ENCODE measurements at places on chromosomes 7 and 10.

- DNase-seq = no peak
Measured at GRCh38 chr10:3261921-3262320, 89.3 kb upstream of the PITRM1 start.

- DNase-seq = no peak
Measured at GRCh38 chr10:126569513-126570244, 100.8 kb downstream of the C10orf90 start.

- no peak for DNase-seq
Measured at GRCh38 chr10:79254333-79255006, 92.8 kb upstream of the PPIF start.

GRCh38 chr7:108037140-108037539 is 34.2 kb upstream of the LAMB1 start:
- no peak for DNase-seq

GRCh38 chr7:97835296-97836138 is 36.7 kb downstream of the ASNS start:
- DNase-seq = peak; percentile 38

DNA sequence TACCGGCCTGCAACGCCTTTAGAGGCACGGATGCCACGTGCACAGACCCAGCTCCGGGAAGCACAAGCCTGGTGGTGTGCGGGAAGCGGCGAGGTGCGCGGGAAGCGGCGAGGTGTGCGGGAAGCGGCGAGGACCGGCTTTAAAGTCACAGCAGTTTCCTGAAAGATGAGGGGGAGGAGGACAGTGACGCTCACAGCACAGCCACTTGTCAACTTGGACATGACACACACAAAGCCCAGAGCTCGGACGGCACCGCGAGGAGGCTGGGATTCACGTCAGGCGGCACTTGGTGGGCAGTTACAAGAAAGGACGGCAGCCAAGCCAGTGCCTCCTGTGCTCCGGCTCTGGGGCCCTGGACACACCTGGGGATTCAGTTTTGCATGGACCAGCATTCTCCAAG is 525.9 kb downstream of the DNAJB6 start:
- DNase-seq = no peak

DNA sequence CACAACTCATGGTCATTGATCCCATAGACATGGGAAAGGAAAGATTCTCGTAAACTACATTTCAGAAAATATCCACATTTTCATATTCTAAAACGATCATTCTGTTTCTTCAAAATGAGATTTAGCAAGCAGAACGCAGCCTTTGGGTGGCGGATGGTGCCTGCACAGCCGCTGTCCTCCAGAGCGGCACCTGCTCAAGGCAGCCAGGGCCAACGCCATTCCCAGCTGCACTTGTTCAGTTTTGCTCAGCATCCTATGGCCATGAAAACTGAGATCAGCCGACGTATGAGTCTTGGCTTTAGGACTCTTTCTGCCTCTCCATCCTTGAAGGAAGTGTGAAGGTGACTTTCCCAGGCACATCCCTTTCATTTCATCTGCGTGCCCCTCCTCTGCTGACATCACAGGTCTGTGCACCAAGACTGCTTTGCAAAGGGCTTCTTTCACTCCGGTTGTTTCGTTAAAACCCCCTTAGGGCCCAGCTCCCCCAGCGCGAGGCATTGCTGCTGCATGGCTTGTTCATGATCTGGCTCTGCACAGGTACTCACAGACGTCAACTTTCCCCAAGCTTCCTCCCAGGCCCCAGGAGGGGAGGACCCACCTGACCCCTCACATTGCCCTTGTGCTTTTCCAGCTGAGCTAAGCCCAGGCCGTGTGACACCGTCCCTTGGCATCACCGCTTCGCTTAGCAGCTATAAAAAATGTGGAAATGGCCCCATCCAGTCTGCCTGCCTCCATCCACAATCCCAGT is 37.2 kb downstream of the TCERG1L start:
- DNase-seq = no peak

DNA sequence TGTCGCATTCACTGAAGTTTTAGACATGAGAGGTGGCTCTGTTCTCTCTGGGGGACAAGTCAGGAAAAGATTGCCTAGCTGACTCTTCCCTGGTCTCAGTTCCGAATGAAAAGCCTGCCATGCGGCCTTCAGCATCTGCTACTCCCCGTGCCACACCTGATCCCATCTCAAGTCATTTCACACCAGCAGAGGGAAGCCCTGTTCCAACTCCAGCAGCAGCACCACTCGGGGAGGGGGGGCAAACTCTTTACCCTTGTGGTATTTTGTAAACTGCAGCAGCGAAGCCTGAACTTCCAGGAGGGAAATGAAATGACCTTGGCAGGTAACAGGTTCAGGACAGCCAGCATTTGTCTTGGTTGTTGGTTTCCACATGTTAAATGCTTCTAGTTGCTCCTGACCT is 13.8 kb downstream of the LRRC4 start:
- no peak for DNase-seq

DNA sequence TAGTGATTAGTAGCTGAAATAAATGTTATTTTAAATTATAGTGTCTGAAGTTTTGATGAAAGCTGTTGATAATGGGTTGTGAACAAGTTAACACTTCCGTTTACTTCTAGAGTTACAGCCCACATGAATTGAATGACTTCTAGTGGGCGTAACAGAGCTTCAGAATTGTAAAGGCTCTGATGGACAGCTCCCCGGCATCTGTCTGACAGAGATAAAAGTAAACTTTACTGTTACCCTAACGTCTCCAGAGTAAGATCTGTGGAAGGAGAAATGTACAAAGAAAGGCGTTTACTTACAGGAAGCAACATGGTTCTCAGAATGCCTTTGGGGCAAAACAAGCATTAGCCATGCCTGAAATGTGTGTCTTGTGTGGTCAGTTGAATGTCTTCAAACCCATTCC is 124.4 kb downstream of the ADARB2 start:
- DNase-seq = no peak

DNA sequence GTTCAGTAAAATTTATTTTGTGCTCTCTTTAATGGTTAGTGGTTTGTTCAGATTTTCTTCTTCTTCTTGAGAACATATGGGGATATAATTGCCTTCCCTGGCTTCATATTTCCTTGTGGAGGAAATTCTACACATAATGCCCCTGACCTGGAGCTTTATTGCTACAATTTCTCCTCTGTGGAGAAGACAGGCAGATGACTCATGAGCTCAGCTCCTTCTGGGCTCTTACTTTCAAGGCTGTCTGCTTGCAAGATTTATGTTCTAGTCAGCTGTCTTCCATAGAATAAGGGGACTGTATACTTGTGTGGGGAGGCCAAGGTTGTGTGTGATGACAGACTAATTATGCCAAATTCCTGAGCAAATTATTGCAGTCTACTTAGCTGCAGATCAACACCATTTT is 1.6 kb downstream of the LRRD1 start:
- DNase-seq = no peak

- DNase-seq = no peak
Measured at GRCh38 chr7:92730808-92731207, 105.6 kb downstream of the CDK6 start.

DNA sequence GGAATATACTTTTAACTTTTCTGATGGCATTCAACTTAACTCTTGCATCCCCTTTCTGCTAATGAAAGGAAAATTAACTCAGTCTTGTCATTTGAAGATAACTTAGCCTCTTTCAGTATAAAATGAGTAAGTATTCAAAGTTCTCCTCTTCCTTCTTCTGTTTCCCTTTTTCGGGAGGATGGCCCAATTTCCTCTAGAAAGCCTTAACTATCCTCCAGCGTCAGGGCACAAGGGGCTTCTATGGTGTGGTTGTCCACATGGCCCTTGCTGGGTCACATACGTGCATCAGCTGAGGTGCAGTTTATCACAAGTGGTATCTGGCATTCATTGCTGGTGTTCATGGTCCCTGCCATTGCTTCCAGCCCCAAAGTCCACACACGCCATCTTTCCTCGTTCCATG is 17.8 kb upstream of the GSAP start:
- no peak for DNase-seq

DNA sequence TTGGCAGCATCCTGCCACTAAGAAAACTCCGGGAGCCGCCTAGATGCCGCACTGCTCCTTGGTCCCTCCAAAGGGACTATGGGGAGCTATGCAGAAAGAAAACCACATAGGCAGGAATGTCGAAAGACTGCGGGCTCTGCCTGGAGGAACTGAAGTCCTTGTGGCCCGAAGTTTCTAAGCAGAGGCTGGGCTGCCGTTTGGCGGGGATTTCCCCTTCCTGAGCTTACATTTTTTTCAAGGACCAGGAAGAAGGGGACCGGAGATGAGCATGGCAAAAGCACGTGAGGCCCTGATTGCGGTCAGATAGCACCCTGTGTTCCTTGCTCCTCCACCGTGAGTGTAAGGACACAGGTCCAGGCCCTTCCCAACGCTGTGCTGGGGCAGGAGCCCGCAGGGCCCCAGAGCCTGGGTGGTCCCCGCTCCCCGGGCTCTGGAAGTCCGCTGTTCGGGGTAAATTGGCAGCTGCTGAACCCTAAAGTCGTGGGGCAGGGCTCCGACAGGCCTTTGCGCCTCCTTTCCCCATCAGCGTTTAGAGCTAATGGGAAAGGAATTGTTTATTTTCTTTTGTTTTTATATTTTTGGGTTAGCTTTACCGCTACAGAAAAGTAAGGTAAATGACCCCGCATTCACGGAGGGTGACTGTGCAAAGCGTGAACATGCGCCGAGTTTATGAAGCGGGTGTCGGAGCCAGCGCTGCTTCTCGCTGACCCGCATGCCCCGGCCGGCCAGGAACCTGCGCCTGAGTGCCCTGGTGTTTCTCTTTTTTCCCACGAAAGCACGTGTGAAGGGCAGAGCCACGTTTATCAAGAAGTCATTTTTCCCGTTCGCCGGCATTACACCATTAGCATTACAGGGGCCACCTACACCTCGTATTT is 356.5 kb upstream of the ZNF32 start:
- DNase-seq = no peak

GRCh38 chr10:113680190-113681111 is 739 bp downstream of the CASP7 start:
- peak; percentile 8 for DNase-seq

DNA sequence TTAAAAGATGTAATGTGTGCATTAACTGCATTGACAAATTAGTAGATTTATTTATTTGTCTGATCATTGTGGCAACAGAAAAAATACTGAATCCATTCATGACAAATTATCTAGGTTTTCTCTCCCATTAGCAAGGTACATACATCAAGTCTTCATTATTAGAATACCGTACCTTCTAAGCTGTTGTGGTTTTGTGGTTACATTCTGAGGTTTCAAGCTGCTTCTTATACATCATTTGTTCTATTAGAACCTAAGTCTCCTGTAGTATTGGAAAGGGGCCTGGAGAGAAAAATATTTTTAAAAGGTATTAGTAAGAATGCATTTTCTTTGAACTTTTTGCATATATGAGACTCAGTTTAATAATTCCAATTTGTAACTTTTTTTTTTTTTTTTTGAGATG is 26.3 kb upstream of the CACNB2 start:
- no peak for DNase-seq

DNA sequence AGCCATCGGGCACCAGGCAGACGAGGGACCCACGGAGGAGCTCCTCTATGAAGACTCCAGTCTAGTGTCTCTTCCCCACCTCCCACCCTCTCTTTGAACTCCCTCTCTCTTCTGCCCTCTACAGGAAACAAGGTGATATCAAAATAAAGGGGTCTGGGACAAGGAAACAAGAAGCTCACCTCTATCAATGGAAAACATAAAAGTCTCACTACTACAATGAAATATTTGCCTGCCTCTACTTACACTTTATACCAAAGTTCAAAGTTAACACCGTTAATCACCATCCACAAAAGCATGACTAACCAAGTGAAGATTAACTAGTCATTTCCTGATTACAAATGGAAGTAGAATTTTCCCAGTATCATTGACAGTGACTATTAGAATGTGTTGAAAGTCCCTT is 82.2 kb downstream of the PARD3 start:
- no peak for DNase-seq

- DNase-seq = no peak
Measured at GRCh38 chr7:42080841-42081586, 156.0 kb downstream of the GLI3 start.

DNA sequence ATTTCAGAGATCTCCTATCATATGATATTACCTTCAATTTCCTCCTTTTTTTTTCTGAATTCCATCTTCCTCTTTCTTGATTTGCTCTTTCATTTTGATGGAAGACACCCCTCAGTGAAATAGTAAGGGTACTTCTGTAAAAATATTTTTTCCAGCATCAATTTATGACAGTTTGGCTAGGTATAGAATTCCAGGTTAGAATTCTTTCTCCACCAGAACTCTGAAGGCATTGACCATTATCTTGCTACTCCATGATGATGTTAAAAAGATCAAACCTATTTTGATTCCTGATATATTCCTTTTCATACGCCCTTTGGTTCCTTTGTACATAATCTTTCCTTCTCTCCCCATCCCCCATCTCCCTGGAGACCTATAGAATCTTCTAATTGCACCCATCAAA is 48.4 kb downstream of the MTPAP start:
- no peak for DNase-seq

GRCh38 chr7:65554-65953 is 126.8 kb upstream of the FAM20C start:
- no peak for DNase-seq

- DNase-seq = no peak
Measured at GRCh38 chr10:102859911-102860310, 5.9 kb downstream of the BORCS7 start.

DNA sequence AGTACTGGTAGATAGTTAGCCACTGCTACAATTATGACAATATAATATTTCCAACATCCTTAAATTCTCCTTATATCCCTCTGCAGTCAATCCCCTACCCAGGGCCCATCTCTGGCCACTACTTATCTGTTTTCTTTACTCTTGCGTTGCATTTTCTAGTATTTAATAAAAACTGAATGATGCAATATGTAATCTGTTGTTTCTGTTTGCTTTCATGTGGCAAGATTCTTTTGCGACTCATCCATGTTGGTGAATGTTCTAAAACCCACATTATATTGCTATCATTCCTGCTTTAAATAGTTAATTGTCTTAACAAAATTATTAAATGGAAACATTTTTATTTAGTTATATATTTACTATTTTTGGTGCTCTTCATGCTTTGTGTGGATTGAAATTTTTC is 338.5 kb downstream of the MDFIC start:
- DNase-seq = no peak

DNA sequence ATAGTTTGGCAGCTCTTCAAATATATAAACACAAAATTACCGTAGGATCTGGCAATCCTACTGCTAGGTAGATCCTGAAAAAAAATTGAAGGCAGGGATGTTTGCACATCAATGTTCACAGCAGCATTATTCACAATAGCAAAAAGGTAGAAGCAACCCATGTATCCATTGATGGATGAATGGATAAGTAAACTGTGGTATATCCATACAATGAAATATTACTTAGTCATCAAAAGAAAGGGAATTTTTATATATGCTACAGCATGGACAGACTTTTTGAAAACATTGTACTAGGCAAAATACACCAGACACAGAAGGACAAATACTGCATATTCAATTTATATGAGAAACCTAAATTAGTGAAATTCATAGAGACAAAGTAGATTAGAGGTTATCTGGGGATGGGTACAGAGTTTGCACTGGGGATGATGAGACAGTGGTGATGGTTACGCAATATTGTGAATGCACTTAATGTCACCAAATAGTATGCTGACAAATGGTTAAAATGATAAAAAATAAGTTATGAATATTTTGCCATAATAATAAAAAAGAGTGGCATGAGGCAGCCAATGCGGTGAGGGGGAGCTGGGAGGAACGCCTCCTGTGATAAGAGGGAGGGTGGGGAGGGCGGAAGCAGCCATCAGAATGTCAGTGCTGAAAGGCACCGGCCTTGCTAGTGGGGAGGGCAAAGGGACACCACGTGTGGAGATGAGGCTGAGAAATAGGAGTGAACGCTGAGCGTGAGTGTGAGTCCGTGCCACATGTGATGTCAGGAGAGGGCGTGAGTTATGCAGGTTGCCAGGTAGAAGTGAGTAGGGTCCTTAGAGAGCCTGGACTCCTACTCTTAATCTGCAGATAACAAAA is 386.1 kb upstream of the PODXL start:
- DNase-seq = no peak

All from anterior cingulate cortex (tissue), 58 donors.